AG20443 (cell line): ENCODE measurements at places on chromosomes 3 and 15.

DNA sequence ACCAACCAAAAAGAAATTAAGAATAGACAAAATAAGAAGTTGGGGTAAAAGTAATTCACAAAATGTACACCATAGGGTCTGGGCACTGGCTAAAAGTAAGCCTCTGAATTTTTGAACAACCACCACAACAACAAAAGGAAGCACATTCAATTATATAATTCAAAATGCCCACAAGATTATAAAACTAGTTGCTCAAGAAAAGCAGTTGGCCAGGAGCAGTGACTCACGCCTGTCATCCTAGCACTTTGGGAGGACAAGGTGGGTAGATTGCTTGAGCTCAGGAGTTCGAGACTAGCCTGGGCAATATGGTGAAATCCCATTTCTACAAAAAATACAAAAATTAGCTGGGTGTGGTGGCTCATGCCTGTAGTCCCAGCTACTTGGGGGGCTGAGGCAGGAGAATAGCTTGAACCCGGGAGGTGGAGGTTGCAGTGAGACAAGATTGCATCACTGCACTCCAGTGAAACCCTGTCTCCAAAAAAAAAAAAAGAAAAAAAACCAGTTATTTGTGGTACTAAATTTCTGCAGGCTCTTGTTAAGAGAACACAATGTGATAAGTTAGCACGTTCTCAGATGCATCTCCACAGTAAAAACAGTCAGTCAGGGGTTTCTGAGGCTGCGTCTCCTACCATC is 6.6 kb upstream of the ATP11B start:
- DNase-seq: no peak

DNA sequence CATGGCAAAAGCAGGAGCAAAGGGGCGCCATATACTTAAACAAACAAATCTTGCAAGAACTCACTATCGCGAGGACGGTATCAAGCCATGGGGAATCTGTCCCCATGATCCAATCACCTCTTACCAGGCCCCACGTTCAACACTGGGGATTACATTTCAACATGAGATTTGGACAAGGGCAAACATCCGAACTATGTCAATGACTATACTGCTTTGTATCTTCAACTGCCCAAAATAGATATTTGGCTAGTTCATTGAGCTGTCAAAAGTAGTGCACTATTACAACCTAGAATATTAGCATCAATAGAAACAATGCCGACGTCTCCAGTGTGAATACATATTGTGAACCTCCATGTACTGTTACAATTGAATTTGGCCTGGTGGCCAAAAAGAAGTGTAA is 760.4 kb downstream of the MCTP2 start:
- DNase-seq: no peak

GRCh38 chr3:123096731-123097130 is 29.9 kb downstream of the PDIA5 start:
- peak; percentile 52 for DNase-seq

DNA sequence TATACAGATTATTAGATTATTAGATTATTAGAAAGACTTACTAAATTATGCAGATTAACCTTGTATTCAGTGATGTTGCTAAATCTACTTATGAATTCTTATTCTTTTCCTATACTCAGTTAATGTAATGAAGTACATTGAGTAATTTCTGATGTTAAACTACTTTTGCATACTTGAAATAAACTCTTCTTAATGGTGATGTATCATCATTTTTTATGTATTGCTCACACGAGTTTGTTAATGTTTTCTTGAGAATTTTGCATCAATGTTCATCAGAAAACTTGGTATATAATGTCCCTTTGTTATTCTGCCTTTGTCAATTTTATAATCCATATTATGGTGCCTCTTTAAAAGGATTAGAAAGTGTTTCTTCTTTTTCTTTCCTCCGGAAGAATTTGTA is 163.2 kb upstream of the COL8A1 start:
- no peak for DNase-seq

GRCh38 chr3:113557374-113557773 is 25.0 kb downstream of the SIDT1 start:
- DNase-seq: peak; percentile 18

- DNase-seq: peak; percentile 33
These were observed 73.4 kb upstream of the SLC2A2 start for GRCh38 chr3:171099911-171100310.

DNA sequence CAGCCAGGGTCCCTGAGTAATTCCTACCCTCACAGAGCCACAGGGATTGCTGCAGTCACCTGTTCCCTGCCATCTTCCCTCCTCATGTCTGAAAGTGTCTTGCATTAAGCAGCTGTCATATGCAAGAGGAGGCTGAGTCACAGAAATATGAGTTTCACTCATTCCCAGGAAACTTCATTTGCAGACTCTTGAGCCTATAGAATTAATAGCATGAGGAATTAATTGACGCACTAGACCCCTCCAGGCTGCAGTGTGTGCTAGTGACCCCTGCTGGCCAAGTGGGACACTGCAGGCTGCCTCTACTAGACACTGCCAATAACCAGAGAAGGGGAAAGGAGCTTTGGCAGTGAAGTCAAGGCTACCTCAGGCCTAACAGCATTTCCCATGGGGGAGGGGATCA is 50.6 kb upstream of the SLC6A1 start:
- no peak for DNase-seq

DNA sequence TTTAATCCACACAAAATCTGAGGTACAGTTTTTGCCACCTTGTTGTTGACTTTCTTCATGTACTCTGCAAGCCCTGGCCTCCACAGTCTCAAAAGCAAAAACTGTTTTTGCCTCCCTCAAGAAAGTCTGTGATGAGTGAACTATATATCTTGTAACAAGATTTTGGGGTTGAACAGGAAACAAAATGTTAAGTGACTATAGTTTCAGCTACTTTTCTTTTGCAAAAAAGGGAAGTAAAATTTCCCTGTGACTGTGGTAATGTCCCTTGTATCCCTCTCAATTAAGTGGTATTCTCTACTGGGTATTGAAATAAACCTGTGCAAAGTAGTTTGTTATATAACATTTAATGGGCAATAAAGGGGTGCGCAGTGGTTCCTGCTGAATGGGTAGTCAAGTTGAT is 21.3 kb upstream of the SCAANT1 start:
- DNase-seq: no peak

GRCh38 chr15:29054171-29055045 is 168.6 kb downstream of the APBA2 start:
- DNase-seq: no peak

DNA sequence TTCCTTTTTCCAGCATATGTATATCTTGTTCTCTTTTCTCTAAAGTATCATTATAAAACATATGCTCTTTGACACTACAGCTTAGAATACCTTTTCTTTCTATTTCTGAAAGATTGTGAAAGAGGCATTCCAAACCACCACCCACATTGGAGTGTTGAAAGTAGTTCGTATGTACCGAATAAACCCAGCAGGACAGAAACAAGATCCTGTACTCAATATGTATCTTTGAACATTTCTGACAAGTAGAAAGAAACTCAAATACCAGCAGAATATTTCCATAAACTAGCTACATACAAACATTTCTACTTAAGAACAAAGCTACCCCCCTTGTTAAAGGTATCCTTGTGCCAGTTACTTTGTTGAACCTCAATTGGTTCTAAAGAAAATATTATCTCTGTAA is 415.3 kb upstream of the ALCAM start:
- DNase-seq: no peak

DNA sequence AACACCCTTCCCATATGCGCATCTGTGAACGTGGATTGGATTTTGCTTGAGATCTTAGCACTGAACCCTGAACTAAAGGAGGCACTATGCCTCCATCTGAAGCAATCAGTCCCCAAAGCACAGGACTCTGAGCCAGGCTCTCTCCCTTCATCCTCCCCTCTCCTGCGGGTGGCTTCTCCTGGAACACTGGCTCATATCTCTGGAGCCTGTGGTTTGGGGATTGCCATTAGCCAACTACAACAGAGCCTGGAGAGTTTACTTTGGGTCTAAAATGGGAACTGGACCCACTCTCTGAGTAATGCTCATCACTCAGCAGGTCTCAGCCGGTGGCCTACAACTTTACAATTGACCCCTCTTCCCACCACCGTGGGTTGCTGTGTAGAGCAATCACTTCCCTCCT is 190.8 kb upstream of the HES1 start:
- no peak for DNase-seq

- DNase-seq: peak; percentile 68
These were observed 361.4 kb upstream of the ICE2 start for GRCh38 chr15:60840306-60840702.
